ENCODE measurements at places on chromosomes 6 and 20.

DNA sequence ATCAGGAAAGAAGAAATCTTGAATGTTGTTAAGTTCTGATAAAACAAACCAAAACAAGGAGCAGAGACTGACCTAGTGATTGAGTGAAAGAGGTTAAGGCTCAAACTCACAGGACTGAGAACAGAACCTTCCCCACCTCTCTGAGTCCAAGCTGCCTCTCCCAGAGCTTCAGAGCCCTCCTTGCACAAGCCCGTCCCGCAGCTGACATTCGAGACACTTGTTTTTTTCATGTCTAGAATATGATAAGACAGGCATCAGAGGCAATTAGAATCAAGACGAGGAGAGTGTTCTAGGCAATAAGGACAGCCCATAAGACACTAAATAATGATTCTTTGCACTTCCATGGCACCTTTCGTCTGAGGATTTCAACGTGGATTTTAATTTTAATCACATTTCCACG is 140.6 kb downstream of the PXDC1 start:
- no peak for DNase-seq

DNA sequence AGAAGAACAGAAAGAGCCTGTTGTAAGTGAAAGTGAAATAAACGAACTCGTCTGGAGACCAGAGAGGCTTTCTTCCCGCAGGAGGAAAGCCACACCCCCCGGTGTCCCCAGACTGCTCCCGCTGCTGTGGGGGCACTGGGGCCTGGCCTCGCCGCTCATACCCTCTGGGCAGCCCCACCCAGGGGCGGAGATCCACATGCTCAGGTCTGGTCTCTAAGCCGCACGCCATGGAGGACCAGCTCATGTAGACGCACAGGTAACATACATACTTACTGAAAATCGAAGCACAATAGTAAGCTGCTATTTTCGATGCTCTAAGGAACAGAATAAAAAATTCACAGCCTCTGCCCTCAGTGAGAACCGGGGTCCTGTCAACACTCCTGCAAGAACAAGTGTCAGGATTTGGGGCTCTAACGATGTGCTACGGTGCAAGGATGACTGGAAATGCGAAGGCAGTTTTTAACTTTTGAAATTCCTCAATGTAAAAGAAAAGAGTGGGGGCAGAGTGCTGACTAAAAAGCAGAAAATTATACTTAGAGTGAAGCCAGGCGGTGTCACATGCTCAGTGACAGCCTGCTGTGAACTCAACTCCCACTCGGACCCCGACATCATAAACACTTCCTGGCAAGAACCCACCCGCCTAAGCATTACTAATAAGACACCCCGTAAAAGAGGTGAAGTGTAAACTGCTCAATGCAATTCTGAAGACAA is 110.5 kb downstream of the IRF4 start:
- DNase-seq: no peak

DNA sequence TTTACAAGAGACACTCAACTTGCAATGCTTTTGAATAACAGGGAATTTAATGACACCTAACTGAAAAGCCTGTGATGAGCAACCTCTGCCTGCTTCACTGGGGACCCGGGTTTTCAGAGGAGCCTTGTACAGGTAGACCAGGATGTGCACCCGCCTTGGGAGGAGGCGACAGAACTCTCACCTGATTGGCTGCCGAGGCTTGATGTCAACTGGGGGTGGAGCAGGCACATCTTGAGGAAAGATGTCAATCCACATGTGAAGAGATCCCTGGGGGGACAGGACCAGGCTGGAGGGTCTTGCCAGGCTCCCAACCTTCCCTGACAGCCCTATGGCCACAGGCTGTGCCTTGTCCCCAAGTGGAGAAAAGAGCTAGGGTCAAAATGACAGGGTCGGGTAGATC is 19.8 kb downstream of the ERGIC3 start:
- no peak for DNase-seq

DNA sequence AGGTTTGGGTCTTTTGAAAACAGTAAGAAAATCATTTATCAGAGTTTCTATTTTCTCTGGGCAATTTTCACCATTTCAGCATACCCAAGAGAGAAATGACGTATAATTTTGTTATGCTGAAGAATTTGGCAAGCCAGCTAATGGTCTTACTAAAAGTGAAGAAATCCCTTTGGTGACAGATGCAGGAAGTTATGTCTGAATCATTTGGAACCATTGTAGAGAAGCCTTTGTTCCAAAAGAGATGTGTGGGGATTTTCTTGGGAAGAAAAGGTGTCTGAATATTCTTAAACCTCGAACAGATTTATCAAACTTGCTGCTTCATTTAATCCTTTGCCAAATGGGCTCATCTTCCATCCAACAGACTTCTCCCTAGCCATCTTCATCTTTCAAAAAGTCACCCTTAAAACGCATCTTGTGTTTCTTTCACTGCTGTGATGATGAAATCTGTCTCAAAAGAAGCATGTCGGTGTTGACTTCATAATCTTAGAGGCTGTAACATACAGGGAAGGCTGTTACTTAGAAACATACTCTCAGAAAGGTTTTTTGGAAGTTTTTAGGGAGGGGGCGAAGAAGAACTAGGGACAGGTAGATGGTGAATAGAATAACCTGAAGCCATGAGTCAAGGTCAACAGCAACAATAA is 39.5 kb downstream of the CITED2 start:
- DNase-seq: peak; percentile 82

DNA sequence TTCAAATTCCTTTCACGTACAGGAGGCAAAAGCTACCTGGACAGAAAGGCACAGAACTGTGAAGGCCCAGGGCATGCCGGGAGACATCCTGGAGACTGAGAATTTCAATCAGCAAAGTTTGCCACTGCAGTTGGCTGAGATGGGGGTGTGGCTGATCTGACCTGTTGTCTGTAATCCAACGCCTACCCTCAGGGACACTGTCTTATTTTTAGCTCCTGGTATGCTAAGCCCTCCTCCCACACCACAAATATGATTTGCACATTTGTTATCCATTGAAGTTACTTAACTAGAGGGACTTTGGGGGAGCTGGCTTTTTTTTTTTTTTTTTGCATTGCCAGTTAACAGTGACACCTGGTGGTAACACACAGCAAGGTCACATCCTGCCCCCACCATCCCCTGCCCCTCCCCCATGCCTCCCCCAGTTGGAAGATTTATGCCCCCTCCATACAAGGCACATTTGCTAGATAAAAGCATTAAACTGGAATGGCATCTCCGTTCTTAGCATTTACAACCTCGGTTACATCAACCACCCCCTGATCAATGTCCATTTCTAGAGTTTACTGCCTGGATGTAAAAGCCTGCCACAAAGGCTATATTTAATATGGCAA is 40.4 kb downstream of the TTI1 start:
- peak; percentile 88 for DNase-seq

- no peak for DNase-seq
These were observed 11.6 kb downstream of the TNFAIP3 start for GRCh38 chr6:137878486-137879285.

DNA sequence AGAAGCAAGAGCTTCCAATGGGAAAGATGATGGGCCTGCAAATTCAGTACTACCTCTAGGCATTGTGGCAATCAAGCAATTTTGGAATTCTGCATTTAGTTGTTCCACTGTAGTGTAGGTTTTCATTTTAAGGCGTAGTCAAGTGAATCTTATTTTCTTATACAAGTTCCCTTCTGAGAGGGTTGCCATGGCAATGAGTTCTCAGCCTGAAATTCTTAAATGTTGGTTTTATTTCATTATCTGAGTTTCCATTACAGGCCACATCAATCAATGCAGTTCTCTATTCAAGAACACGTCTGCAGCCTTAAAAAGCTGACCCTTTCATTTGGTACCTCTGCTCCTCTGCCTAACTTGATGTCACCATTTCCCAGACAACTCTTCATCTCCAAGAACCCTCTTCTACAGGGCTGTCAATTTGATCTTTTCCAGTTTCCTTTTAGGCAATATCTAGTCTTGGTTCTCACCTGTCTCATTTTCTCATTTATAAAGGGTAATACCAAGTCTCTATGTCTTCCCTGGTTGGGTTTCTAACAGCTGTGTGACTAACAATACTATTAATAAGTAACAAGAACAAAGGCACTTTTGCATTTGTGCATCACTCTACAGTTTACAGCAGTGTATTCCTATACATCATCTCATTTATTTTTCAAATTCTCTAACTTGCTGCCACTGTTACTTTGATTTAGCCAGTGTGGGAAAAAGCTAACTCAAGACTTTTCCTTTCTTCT is 898.2 kb upstream of the FLRT3 start:
- peak; percentile 62 for DNase-seq

DNA sequence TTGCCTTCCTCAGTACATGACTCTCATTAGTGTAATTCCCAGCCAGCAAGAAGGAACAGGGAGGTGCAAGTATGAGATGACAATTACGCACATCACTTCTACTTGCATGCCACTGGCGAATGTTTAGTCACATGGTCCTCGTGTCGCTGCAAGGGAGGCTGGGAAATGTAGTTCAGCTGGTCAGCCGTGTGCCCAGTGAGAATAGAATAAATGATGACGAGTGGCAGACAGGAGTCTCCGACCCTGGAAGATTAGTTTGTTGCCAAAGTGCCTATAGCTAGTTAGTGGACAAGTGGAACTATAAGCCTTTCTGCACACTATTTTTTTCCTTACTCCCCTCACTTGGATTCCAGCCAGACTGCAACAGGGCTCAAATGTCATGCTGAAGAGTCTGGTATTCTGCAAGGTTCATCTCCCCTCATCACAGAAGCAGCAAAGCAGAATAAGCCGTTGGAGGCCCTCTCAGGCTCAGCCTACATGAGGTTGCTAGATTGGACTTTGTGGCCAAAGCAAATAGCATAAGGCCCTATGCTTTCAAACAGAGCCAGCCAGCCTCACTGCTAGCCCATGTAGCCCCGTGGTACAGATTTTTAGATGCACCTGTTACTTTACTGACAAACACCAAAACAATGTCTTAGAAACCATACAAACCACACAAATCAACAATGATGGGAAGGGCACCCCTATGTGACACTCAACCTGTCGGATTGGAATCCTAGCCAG is 9.7 kb downstream of the LINC00237 start:
- no peak for DNase-seq
